ENCODE measurements at places on chromosomes 4 and X.

DNA sequence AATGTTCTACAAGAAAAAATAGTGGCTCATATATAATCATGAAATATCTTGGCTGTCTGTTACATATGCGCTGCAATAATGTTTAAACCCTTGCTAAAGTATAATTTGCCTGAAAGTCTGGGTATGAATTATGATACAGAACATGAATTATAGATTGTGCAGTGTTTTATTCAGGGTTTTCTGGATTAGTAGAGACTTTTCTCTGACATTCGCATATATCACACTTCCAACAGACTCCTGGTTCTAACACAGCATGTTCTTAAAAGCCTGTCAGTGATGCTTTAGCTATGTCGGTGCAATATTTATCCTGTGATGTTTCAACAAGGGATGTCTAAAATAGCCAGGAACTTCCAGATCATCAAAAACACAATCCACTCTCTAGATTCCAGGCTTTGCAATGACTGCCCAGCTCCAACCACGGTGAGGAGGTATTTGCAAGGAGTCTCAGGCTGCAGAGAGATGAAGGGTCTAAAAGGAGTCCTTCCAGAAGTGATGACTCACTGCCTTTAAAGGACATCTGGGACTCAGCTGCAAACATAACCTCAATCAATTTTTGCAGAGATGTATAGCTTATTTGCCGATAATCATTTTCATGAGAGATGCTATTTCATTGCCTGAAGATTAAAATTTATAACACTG is 69.4 kb downstream of the RWDD4 start:
- DNase-seq: no peak

DNA sequence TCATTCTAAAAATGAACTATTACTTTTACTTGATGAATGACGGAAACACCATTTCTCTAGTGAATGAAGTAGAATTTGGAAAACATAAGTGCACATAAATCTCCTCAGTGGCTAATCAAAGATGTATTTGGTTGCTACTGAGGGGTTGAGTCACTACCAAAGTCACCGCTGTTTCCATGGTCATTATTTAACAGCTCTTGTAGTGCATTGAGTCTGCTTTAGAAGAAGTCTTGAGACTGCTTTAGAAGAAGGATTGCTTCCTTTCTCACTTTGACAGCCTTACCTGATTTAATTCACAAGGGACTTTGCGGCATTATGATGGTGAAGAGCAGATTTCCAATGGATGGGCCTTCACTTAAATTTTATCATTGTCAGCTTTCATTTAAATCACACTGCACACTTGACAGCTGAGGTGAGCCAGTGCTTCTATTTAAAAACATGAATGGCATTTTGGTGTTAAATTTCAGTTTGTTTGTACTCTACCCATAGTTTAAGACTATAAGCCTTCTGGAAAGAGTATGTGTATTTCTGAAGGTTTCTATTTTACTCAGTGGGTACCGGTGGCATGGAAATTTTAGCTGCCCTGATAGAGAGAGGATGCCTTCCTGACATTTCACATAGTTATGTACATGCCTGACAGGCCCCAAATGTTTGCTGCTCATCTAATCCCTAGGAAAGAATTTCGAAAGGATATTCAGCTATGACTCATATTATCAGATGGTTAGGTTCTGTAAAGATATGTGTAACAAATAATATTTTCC is 9.5 kb downstream of the ASB5 start:
- DNase-seq: no peak

GRCh38 chr4:153024466-153024865 is 88.3 kb downstream of the FHDC1 start:
- no peak for DNase-seq

DNA sequence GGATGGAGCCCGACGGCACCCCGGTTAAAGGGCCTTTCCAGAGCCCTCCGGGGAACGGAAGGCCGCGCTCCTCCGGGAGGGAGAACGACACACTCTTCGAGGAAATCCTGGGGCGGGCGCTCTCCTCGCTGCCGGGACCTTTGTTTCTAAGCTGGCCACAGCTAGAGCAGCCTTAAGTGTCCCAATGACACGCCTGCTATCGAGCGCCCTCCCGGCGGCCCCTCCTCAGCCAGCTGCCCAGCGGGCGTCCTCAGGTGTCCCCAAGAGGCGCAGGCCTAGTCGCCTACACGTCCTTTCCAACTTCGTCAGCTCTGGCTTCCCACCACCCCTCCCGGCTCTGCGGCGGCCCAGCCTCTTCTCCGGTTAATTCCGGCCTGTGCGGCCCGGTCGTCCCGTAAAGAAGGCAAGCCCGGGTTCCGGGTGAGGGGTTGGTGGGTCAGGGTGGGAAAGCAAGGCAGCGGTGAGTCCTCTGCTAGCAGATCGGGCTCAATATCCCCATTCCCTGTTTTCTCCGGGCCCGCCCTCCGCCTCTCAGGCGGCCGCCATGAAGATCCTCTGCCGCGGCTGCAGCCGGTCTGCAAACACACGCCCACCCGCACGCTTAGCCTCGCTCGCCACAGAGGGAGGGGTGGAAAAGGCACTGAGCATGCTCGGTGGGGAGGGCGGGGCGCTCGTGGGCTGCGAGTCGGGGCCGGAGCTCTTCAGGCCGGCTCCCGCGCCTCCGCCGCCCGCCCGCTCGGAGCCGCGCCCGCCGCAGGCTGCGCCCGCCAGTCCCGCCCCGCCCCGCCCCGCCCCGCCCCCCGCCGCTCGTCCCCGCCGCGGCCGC is at the start of gene RAP1GDS1:
Gene RAP1GDS1, plus strand, starts transcription at position 806 of the 826 bp plus-strand sequence. CDS start 182 bp downstream, outside the sequence.
- DNase-seq: peak; percentile 90

- DNase-seq: no peak
Measured at GRCh38 chr4:126451237-126451873, 1136.6 kb downstream of the FAT4 start.

DNA sequence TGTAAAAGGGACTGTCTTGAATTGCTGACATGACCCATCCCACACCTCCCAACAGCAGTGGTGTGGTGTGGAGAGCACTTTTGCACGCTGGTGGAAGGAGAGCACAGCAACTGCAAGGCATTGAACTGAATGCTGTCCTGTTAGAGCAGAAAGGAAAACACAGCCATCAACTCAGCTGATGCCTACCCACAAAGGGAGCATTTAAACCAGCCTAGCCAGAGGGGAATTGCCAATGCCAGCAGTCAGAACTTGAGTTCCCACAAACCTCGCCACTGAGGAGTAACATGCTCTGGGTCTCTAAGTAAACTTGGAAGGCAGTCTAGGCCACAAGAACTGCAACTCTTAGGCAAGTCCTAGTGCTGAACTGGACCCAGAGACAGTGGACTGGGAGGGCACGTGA is 31.9 kb downstream of the MAGED4 start:
- no peak for DNase-seq

- DNase-seq: no peak
Measured at GRCh38 chrX:103879339-103879738, 47.3 kb upstream of the RAB9B start.

DNA sequence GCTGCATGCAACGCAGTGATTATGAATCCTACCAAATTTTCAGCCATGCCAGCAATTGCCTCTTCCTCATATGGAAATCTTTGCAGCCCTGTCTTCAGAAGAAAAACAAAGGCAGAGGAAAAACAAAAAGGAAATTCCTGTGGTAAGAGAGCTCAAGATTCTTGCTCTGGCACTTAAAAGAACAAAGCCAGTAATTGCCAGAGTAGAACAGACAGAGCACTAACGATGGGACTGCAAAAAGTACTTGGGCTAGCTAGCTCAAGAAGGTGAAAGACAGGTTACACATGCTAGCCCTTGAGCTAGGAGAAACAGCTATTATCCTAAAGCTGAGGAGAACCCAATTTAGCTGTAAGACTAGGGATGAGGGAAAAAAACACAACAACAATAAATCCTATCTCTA is 582.3 kb downstream of the KCNIP4 start:
- no peak for DNase-seq

- no peak for DNase-seq
Measured at GRCh38 chrX:146451136-146451535, 358.4 kb upstream of the CXorf51B start.

- peak; percentile 1 for DNase-seq
Measured at GRCh38 chr4:23333556-23333945, 556.3 kb downstream of the PPARGC1A start.

- DNase-seq: no peak
Measured at GRCh38 chr4:36737691-36738090, 456.3 kb downstream of the DTHD1 start.

DNA sequence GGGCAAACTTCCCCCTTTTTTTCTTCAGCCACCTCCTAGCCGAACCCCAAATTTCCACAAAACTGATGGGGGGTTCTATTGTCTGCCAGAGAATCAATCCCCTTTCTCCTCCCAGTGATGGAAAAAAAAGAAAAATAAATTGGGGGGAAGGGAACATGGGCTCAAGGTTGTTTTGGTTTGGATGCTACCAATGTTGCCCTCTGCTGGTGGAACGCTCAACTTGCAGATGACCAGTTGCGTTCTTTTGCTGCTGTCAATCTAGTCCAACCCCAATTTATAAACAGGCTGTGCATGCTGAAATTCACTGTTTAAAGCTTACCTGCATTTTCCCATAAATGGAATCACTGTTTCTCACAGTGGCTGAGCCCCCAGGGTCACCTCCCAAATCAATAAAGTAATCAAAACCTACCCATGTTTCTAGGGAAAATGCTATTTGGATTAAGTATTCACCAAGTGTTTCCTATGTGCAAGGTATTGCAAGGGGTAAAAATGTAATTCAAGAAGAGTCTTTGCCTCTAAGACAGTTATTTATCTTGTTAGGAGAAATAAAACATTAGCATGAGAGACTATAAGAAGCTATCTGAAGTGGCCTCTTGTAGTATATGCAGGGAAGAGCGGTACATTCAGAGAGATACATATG is 116.7 kb upstream of the TMEM164 start:
- peak; percentile 1 for DNase-seq

DNA sequence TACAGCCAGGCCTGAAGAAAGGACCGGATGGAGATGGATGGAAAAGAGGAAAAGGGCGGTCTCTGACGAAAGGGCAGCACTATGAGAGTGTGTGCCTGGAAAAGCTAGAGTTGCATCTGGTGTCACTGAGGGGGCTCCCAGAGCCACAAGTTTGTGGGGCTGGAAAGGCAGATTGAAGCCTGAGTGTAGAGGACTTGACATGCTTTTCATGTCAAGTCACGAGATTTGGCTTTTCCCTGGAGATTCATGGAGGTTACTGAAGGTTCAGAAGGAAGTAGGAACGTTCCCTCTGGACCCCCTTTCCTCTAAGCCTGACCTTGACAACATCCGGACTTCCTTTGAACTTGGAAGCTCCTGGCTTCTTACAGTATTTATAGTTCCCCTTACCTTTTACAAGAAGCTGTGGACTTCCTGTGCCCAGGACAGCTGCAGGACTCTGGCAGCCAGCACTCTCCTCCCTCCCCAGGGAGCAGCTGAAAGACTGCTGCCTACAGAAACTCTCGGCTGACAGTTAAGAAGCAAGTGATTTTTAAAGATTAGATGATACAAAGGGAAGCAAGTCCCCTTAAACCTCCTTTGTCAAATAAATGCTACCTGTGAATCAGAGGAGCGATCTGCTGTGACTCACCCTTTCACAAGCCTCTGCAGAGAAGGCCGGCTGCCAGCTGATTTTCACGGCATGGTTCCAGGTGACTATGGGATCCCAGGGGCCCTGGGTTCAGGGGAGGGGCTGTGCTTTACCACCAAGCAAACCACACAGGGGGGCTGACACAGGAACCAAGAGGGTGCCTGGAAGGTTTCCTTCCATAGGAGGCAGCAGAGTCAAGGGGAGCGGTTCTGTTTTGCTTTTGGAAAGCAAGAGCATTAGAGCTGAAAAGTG is 72.9 kb upstream of the STIM2 start:
- peak; percentile 35 for DNase-seq

DNA sequence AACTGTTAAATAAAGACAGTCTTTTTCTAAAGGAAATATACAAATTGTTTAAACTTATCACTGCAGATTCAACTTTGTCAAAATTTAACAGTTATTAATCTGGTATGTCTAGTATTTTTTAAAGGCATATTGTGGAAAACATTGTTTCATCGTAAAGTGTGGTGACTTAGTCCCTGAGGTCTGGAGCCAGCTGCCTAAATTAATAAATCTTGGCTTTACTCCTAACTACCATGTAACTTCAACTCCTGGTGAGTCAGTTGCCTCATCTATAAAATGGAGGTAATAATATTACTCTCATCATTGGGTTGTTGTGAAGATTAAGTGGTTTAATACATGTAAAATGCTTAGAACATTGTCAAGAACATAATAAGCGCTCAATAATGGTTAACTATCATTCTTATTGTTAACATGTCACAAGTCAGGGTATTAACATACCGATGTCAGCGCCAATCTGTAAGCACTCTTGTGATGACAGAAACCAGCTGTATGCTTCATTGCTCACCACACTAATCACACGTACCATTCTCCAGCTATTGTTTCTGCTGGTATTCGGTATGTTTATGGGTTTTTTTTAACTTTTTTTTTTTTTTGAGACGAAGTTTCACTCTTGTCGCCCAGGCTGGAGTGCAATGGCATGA is 14.1 kb upstream of the SMIM43 start:
- DNase-seq: no peak

DNA sequence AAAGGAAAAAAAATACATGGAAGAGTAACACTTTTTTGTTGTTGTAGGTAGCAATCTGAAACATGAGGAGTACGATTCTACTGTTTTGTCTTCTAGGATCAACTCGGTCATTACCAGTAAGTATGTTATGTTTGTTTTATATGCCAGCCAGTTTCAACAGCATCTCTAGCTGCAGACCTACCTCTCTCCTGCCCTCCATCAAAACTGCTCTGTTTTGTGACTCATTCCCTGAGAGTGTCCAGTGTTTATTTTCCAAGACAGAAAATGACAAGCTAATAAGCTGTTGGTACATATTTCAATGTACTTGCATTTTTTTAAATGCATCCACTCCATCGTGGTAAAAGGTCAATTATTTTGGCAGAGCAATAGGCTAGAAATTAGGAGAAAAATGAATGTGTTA is 347 bp downstream of the AMTN start:
- no peak for DNase-seq
